ENCODE measurements at places on chromosomes 1 and 21. TPM values are rescaled to one million over a fixed set of nuclear protein-coding genes. Genes with fewer than 3 reads are reported as not detected.
A peak's percentile ranks its signal among the peaks of the same experiment; 100 is the strongest.

DNA sequence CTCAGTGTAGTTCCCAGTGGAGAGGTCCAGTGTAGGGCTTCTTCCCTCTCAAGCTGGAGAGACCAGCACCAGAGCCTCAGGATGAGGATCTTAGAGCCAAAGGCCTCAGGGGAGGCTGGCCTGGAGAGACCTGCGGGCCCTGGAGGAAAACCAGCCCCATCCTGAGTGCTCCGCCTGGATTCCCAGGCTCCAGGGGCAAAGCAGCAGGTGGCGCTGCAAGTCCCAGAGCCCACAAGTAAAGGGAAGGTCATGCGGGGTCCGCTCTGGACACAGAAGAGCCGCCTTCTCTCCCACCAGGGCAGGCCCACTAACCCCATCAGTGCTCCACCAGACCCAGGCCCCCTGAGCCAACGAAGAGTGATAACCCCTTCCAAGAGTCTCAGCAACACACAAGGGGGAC lies 22.7 kb downstream of the PGBD5 start:
- H3K27ac ChIP-seq: no peak overlapping the region
- no peaks in the 10 kb centered on the region for H3K4me1 ChIP-seq
- no peak overlapping the region for H3K4me3 ChIP-seq
- peaks cover 3% of the 10 kb centered on the region for H3K27me3 ChIP-seq

DNA sequence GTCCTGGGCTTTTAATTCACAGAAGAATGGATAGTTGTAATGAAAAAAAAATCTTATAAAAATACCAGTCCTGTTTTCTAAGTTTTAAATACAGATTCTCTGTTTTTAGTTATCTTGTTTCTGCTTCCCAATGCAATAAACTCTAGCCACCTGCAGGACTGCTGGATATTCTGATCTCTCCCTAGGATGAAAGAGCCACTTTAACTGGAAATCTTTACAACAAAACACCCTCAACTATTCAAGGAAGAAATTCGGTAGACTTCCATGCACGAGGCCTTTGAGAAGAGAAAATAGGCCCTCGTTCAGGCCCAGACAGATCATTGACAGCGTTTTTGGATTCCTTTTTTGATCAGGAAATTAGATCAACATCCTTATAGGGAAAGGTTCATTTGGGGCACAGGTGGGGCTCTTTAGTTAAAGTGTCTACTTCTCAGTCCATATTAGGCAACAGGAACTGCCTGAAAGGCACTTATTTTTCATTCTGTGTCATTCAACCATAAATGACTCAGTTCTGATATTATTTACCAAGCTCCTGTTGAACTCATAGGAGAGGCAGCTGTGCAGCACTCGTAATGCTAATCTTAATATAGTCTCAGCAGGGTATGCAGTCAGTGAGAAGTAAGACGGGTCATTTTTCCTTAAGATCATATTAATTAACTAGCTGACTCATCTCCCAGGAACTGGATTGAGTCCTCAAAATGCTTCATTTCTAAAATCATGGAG lies 71.1 kb upstream of the ERRFI1 start:
- H3K27me3 ChIP-seq: no peaks in the 10 kb centered on the region
- H3K36me3 ChIP-seq: peaks cover 6% of the 10 kb centered on the region
- H3K27ac ChIP-seq: peak overlapping the region; percentile 81
- peak overlapping the region; percentile 4 for H3K4me3 ChIP-seq
- H3K4me1 ChIP-seq: peaks cover 24% of the 10 kb centered on the region

GRCh38 chr1:205359771-205360565 lies 3.2 kb upstream of the KLHDC8A start:
- no peaks in the 10 kb centered on the region for H3K4me1 ChIP-seq
- no peak overlapping the region for H3K4me3 ChIP-seq
- H3K27me3 ChIP-seq: peaks cover 45% of the 10 kb centered on the region

GRCh38 chr1:44390277-44390676 lies 14.8 kb upstream of the RNF220 start:
- H3K27ac ChIP-seq: no peak overlapping the region
- no peaks in the 10 kb centered on the region for H3K36me3 ChIP-seq
- H3K4me1 ChIP-seq: no peaks in the 10 kb centered on the region
- H3K27me3 ChIP-seq: peaks cover 24% of the 10 kb centered on the region
- no peak for DNase-seq

The SLC9C2 gene
- total RNA-seq: not detected

The ADCY10 gene
- 0.32 TPM for total RNA-seq

The OR2T35 gene
- not detected for total RNA-seq

All from activated CD8-positive, alpha-beta memory T cell treated with anti-CD3 and anti-CD28 coated beads, Interleukin-2, amount 10 ng/mL, durations not matched to agents 7 days and 5 days (primary cell).